ENCODE measurements at places on chromosomes 16 and 17. TPM values are rescaled to one million over a fixed set of nuclear protein-coding genes. Genes with fewer than 3 reads are reported as not detected.

DNA sequence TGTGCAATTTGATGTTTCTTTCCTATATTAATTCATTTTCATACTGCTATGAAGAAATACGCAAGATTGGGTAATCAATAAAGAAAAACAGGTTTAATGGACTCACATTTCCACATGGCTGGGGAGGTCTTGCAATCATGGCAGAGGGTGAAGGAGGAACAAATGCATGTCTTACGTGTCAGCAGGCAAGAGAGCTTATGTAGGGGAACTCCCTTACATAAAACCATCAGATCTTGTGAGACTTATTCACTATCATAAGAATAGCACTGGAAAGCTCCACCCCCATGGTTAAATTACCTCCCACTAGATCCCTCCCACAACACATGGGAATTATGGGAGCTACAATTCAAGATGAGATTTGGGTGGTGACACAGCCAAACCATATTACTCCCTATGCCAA, 418.9 kb upstream of the MAF start:
- DNase-seq = no peak
- no peaks in the 10 kb centered on the region for H3K27me3 ChIP-seq
- H3K4me3 ChIP-seq = no peak overlapping the region
- H3K4me1 ChIP-seq = no peaks in the 10 kb centered on the region

Gene ADAM11
- total RNA-seq = 0.10 TPM

GRCh38 chr17:30304778-30305177, 13.0 kb upstream of the BLMH start:
- H3K4me1 ChIP-seq = peaks cover 8% of the 10 kb centered on the region
- no peaks in the 10 kb centered on the region for H3K27me3 ChIP-seq
- DNase-seq = no peak

Gene MMP15
- 0.12 TPM for total RNA-seq

GRCh38 chr17:64504769-64505339, 1.2 kb downstream of the DDX5 start:
- peak overlapping the region; percentile 98 for H3K4me3 ChIP-seq
- H3K27me3 ChIP-seq = no peaks in the 10 kb centered on the region
- peaks cover 72% of the 10 kb centered on the region for H3K36me3 ChIP-seq
- H3K27ac ChIP-seq = peak overlapping the region; percentile 100
- peaks cover 55% of the 10 kb centered on the region for H3K4me1 ChIP-seq
- no peak for DNase-seq

DNA sequence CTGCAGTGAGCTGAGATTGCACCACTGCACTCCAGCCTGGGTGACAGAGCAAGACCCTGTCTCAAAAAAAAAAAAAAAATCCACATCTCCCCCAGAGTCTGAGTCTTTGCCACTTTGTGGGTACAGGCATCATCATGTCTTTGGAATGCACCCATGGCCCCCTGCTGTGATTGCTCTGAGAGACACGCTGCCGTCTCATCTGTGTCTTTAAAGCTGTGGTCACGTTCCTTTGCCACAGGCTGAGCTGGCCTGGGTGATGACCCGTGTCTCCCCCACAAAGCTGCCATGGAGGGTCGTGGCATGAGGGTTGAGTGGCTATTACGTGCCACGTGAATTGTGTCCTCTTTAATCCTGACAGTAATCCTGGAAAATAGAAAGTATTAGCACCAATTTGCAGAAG, 20.2 kb downstream of the CRISPLD2 start:
- no peak for DNase-seq
- no peak overlapping the region for H3K27ac ChIP-seq
- H3K27me3 ChIP-seq = peaks cover 42% of the 10 kb centered on the region
- H3K4me3 ChIP-seq = no peak overlapping the region

DNA sequence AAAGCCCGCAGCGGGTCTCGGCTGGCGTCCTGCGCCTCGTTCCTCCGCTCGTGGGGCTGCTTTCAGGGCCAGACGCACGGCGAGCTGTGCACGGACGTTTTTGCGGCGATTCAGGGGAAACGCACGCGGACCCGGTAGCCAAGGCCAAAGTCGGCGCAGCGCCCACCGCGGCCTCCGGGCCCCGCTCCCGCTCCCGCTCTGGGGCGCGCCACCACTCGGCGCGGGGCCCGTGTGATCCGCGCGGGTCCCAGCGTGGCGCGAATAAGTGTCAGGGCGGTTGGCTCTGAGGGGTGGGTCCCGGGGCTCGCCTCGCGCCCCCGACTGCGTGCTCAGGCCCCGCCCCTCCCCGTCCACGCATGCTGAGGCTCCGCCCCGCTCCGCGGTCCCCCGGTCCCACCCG, 694 bp upstream of the TBCD start:
- peaks cover 19% of the 10 kb centered on the region for H3K4me1 ChIP-seq
- H3K27ac ChIP-seq = no peak overlapping the region
- H3K27me3 ChIP-seq = no peaks in the 10 kb centered on the region
- H3K36me3 ChIP-seq = peaks cover 34% of the 10 kb centered on the region
- H3K4me3 ChIP-seq = peak overlapping the region; percentile 47

DNA sequence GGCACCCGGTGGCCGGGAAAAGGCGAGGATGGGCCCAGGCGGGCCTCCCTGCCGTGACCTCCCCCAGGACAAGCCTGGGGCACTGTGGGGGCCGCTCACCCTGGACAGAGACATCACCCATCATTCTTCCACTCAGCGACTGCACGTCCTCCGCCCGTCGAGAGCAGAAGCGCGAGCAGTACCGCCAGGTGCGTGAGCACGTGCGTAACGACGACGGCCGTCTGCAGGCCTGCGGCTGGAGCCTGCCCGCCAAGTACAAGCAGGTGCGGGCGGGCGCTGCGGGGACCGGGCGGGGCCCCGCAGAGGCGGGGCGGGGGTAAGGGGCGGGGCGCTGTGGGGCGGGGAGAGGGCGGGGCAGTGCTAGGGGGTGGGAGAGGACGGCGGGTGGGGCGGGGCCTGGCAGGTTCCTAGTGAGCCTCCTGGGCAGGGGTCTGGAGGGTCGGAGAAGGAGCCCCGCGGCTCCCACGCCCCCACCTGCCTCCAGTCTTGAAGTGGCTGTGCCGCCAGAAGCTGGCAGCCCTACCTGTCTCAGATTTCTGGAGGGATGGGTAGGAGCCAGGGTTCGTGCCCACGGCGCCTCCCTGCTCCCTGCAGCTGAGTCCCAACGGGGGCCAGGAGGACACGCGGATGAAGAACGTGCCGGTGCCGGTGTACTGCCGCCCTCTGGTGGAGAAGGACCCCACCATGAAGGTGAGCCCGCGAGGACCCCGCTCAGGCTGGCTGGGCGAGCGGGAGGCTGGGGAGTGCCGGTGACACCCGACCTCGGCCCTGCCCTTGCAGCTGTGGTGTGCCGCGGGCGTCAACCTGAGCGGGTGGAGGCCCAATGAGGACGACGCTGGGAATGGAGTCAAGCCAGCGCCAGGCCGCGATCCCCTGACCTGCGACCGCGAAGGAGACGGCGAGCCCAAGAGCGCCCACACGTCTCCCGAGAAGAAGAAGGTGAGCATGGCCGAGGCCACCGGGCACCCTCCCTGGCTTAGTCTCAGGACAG, 7.5 kb downstream of the NME3 start:
- H3K4me3 ChIP-seq = no peak overlapping the region
- H3K4me1 ChIP-seq = no peaks in the 10 kb centered on the region

Gene KIF18B
- 36.7 TPM for total RNA-seq

GRCh38 chr16:62652441-62653120, 616.3 kb upstream of the CDH8 start:
- H3K36me3 ChIP-seq = no peaks in the 10 kb centered on the region
- DNase-seq = no peak
- H3K27ac ChIP-seq = no peak overlapping the region
- no peaks in the 10 kb centered on the region for H3K4me1 ChIP-seq
- H3K27me3 ChIP-seq = no peaks in the 10 kb centered on the region

DNA sequence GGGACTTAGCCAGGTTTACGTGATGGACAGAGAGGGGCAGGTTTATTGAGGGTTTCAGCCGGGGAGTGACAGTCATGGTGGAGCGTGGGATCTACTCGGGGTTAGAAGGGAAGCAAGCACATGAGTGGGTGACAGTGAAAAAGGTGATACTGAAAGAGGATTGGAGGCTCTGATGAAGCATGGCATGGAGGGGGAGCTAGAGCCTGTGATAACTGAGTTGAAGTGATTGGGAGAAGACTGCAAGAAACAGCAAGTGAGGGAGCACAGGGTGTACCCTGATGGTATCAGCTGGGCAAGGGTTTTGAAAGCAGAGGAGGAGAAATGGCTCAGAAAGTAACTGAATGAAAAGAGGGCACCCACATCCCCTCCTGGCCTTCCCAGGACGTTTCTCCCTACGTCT, 6.7 kb upstream of the KSR1 start:
- H3K4me1 ChIP-seq = peaks cover 7% of the 10 kb centered on the region
- H3K36me3 ChIP-seq = no peaks in the 10 kb centered on the region
- peaks cover 11% of the 10 kb centered on the region for H3K27me3 ChIP-seq
- no peak for DNase-seq

Gene MPDU1
- 72.8 TPM for total RNA-seq

Gene KRT33A
- total RNA-seq = not detected

GRCh38 chr17:73281928-73282327, 20.2 kb upstream of the CPSF4L start:
- H3K27ac ChIP-seq = no peak overlapping the region
- DNase-seq = no peak
- H3K4me3 ChIP-seq = no peak overlapping the region
- no peaks in the 10 kb centered on the region for H3K36me3 ChIP-seq

Gene KRT40
- not detected for total RNA-seq
